ENCODE measurements at places on chromosomes 11 and 22. TPM values are rescaled to one million over a fixed set of nuclear protein-coding genes. Genes with fewer than 3 reads are reported as not detected.

Gene DCDC1
- polyA plus RNA-seq: 6.1 TPM

GRCh38 chr11:70678931-70679900 is 280.9 kb downstream of the CTTN start:
- no peak for DNase-seq

Gene TECTA
- 2.0 TPM for polyA plus RNA-seq

- DNase-seq: no peak
Observed at GRCh38 chr22:26236991-26237390, 67.7 kb downstream of the SEZ6L start.

- DNase-seq: no peak
Observed at GRCh38 chr11:127193950-127194349, 193.4 kb upstream of the KIRREL3 start.

GRCh38 chr11:73342633-73343032 is 33.6 kb upstream of the RELT start:
- no peak for DNase-seq

Gene SYT12
- 0.16 TPM for polyA plus RNA-seq

Gene TMEM191B
- 1.2 TPM for polyA plus RNA-seq

GRCh38 chr22:30390974-30391691 is 3.9 kb upstream of the RNF215 start:
- no peak for DNase-seq

Gene TMEM123
- 210 TPM for polyA plus RNA-seq

- DNase-seq: no peak
Observed at GRCh38 chr11:10377183-10377582, 72.3 kb downstream of the ADM start.

DNA sequence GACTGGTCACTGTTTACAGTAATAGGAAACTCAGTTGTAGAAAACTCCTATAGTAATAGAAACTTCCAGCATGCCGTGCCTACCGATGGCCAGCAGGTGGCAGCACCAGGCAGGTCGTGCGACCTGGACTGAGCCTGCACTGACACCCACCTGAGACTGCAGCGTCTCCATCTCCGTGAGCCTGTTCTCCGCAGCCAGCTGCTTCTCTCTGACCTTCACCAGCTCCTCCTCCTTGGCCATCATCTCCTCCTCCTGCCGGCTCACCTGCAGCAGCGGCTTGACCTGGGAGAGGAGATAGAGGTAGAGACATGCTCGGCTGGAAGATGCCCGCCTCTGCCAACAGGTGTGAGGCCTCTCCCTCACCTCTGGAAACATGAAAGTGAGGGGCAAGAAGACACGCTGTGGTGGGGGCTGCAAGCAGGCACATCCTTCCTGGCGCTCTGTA is 48.5 kb downstream of the APOL1 start:
- DNase-seq: peak; percentile 56

DNA sequence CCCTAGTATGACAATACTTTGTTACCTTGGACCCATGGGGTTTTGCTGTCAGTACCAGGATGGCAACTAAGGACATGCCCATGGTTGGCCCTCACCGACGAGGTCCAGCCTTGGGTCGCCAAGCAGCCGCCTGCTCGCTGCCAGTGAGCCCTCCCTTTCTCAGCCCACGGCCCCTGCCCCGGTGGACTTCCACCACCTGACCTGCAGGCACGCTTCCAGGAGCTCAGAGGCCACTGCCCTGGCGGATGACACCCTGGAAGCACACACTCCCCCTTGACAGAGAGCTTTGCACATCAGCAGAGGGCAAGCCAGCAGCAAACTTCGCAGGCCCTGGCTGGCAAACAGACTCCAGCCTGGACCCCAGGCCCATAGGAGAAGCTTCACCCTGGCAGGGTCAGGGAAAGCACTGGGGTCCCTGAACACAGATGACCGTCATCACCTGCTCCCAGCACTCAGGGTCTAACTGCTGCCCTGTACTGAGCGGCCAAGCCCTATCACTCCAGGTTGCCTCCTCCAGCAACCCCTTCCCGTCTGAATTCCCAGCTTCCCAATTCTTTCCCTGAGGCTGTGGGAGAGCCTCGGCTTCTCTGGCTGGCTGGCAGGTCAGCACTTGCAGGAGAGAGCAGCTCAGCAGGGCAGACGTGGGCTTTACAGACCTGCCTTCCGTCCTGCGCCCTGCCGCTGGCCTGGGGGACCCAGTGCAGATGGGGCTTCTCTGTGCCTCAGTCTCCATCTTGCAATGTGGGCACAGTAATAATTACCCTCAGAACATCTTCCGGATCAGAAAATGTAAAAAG is 2.7 kb upstream of the PPARA start:
- DNase-seq: no peak
